ENCODE measurements at places on chromosomes 3 and 15.

DNA sequence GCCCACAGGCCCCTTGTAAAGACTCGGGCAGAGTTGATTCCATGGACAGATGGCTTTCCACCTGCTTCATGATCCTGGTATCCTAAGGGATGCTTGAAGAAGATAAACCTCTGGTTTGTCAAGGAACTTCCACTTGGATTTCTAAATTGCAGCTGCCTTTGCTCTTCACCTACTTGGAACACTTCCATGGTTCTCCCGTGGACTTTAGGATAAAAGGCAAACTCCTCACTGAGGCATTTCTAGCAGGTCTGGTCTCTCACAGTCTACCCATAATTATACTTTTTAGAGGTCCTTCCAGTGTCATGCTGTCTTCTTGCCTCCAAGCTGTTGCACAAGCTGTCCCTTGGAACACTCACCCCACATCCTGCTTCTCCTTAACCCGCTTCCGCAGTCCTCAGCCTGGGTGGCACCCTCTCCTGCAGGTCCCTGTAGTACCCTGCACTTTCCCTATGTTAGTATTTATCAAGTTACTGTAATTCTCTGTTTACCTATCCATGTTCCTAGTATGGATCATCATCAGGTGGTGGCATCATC lies 12.7 kb downstream of the TLNRD1 start:
- DNase-seq = no peak

GRCh38 chr3:174062923-174063322 lies 665.4 kb downstream of the NLGN1 start:
- no peak for DNase-seq

- no peak for DNase-seq
Observed at GRCh38 chr15:37121492-37121891, 21.1 kb upstream of the MEIS2 start.

DNA sequence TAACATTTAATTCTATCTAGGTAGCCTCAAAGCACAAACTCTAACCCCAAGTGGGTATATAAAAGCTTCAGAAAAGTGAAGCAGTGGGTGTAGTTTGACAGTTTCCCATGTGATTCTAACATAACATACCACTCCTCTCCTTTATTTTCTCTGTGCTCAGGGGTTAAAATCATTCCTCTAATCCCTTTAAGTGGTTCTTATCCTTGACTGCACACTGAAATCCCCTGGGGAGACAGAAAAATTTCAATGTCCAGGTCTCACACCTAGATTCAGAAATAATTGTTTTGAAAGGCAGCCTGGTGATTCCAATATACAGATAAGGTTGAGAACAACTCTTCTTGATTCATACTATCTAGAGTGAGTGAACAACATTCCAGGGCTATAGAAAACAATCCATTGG lies 986.4 kb downstream of the ROBO1 start:
- no peak for DNase-seq

- peak; percentile 37 for DNase-seq
Observed at GRCh38 chr3:159936541-159936940, 52.1 kb upstream of the IL12A start.

GRCh38 chr15:50764461-50765194 lies 878 bp downstream of the SPPL2A start:
- DNase-seq = peak; percentile 16

DNA sequence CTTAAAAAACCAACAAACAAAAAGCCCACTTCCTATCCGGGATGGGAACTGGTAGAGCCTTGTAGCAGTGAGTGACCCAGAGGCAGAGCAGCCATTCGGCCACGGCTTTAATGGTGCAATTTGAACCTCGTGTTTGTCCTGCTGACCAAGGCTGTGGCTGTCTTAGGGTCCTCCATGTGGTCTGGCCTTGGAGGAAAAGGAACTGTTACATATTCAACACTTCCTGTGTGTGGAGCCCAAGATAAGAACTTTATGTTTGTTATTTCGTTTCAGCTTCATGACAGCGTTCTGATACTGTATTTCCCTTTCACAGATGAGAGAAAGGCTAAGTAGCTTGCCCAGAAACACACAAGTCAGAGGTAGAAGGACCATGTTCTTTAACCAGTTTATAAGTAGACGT lies 269.8 kb downstream of the SV2B start:
- DNase-seq = no peak

DNA sequence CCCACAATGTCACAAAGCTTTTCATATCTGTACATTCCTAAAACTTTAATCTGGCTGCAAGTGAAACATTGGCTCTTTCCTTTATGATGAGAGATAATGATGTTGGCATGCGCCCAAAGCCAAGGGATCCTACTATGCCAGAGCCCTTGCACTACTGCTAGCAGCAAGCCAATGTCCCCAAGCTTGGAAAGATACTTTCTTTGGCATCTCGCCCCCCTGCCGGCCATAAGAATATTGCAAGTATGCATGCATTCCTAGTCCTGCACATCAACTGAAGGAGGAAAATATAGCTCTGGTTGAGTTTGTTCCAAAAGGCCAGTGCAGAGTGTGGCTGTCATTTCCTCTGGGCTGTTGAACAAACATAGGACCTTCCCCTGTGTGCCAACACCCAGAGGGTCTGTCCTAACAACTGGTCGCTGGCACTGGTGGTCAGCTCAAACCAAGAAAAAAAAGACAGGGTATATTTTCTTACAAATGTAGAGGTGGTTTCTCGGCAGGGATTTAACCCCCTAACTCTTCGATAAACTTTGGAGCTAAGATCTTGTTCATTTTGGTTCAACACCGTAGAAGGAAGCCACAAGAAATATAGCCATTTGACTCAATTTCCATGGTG lies 120.9 kb upstream of the ZBED2 start:
- peak; percentile 70 for DNase-seq

DNA sequence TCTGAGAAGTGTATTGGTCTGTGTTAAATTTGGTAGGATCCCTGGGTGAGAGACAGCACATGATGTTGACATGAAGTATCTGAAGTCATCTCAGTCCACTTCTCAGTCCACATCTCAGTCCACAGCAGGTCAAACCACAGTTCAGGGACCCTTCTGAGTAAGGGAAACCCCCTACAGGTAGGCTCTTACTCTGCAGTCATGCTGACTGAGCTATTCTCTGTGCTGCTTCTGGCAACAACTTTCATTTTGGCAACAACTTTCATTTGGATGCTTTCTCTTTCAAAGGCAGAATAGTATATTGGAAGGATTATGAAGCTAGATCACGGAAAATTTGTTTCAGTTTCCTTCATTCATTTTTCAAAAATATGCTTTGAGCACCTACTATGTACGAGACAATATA lies 178.2 kb upstream of the GOLIM4 start:
- no peak for DNase-seq

DNA sequence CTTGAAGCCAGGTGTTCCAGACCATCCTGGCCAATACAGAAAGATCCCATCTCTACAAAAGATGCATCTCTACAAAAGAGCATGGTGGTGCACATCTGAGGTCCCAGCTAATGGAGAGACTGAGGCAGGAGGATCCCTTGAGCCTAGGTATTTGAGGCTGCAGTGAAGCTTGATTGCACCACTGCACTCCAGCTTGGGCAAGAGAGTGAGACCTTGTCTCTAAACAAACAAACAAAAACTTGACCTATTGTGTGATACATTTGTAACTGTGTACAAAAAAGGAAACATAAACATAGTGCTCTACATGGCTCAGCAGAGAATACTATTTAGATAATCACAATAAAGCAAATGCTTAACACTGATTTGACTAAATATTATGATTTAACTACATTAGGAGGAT lies 18.7 kb downstream of the ANPEP start:
- no peak for DNase-seq

- no peak for DNase-seq
Observed at GRCh38 chr3:60549863-60550262, 701.4 kb downstream of the FHIT start.

- DNase-seq = no peak
Observed at GRCh38 chr15:63495343-63495742, 9.1 kb upstream of the USP3 start.

DNA sequence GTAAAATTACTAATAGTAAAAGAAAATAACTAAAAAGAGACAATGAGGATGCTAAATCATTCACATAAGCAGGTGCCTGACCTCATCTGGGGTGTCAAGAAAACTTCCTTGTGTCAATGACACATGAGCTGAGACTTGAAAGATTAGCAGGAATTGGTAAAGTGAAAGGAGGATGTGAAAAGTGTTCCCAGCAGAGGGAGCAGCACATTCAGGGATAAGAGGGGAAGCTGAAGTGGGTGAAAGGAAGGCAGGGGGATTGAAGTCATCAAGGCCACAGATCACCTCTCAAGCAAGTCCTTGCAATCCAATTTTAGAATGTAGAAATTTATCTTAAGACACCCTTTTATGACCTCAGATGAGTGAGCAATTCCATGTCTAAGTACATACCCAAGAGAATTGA lies 60.2 kb upstream of the ACP3 start:
- peak; percentile 46 for DNase-seq

- DNase-seq = no peak
Observed at GRCh38 chr3:7272203-7272602, 411.3 kb downstream of the GRM7 start.

- peak; percentile 26 for DNase-seq
Observed at GRCh38 chr15:65414841-65415621, 7.7 kb downstream of the IGDCC4 start.

GRCh38 chr3:21734746-21735145 lies 16.3 kb downstream of the ZNF385D start:
- peak; percentile 33 for DNase-seq

DNA sequence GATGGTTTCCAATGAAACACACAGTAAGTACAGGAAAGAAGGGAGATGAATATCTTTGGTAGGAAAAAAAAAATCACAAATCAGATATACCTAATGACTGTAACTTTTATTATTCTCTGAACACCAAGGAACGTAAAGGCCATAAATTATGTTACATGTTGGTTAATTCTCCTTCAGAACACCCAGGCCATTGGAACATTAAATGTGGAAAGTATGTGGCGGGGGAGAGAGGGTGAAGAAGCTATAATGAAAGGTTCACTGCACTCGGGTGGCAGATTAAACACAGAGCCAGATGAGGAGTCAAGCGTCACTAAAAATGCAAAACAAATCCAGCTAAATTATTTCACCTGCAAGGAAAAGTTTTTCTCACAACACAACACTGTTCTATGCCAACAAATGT lies 193.8 kb downstream of the FHIT start:
- DNase-seq = no peak

DNA sequence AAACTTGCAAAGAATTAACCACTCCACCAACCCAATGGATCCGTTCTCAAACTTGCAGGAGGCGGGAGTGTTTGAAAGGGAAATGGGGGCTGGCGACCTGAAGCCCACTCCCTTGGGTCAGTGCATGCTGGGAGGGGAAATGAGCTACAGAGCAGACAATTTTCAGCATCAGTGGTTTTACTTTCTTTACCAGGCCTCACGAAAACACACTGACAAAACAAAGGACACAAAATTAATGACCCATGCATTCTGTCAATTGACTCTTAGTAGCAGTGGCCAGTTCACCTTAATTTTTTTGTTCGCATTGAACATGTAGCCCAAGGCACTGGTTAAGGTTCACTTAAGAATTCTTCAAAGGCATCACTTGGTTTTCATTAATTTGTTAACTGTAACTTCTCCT lies 413.5 kb downstream of the MECOM start:
- DNase-seq = no peak

- no peak for DNase-seq
Observed at GRCh38 chr15:41018534-41018933, 65.3 kb downstream of the CHAC1 start.

- DNase-seq = peak; percentile 87
Observed at GRCh38 chr3:107235928-107236315, 141.3 kb upstream of the CCDC54 start.

DNA sequence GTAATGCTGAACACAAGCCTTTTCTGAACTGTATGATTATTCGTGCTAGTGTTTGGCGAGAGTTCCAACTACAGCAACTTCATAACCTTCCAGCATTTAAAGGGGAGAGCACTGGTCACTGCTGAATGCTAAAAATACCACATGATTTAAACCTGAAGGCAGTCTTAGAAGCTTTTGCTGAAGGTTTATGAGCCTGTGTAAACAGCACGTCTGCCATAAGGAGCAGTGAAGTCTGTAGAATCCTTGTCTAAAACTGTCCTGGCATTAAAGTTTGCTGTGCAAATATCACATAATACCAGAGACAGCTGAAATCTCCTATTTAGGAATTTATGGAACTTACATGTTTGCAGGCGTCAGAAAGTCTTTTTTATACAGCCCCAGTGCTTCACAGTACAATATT lies 5.9 kb downstream of the SATB1 start:
- DNase-seq = no peak

- DNase-seq = no peak
Observed at GRCh38 chr3:162211470-162211869, 714.9 kb downstream of the OTOL1 start.

DNA sequence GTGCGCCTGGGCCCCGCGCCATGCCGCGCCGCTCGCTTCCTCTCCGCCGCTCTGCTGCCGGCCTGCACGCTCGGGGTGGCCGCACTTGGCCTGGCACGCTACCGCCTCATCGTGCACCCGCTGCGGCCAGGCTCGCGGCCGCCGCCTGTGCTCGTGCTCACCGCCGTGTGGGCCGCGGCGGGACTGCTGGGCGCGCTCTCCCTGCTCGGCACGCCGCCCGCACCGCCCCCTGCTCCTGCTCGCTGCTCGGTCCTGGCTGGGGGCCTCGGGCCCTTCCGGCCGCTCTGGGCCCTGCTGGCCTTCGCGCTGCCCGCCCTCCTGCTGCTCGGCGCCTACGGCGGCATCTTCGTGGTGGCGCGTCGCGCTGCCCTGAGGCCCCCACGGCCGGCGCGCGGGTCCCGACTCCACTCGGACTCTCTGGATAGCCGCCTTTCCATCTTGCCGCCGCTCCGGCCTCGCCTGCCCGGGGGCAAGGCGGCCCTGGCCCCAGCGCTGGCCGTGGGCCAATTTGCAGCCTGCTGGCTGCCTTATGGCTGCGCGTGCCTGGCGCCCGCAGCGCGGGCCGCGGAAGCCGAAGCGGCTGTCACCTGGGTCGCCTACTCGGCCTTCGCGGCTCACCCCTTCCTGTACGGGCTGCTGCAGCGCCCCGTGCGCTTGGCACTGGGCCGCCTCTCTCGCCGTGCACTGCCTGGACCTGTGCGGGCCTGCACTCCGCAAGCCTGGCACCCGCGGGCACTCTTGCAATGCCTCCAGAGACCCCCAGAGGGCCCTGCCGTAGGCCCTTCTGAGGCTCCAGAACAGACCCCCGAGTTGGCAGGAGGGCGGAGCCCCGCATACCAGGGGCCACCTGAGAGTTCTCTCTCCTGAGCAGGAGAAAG lies 951 bp downstream of the GPR62 start:
- DNase-seq = no peak

DNA sequence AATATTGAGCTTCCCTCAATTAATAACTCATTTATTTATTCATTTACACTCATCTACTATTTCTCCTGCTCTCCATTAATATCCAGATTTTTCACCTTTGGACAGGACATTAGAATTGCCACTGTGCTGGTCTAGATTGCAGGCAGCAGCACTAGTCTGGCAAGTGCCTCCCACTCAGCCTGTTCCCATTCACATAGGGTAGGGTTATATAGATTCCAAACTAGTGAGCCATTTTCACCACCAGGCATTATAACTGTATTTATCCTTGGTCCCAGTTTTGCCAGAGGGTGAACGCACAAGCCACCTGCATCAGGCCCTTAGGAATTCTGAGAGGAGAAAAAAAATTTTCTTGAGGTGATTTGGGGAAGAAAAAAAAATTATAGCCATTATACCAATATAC lies 44.5 kb downstream of the ANAPC13 start:
- DNase-seq = peak; percentile 49

GRCh38 chr15:64864068-64864467 lies 22.4 kb downstream of the PLEKHO2 start:
- DNase-seq = no peak
